ENCODE measurements at places on chromosomes 3 and 15. TPM values are rescaled to one million over a fixed set of nuclear protein-coding genes. Genes with fewer than 3 reads are reported as not detected.

- peak; percentile 75 for DNase-seq
Observed at GRCh38 chr3:53160660-53161449, at the start of gene PRKCD. PRKCD (plus strand) TSS chr3:53161209; CDS start chr3:53178423, 17,214 bp downstream.

The C3orf85 gene
- not detected for total RNA-seq

The TBL1XR1 gene
- total RNA-seq: 172 TPM

DNA sequence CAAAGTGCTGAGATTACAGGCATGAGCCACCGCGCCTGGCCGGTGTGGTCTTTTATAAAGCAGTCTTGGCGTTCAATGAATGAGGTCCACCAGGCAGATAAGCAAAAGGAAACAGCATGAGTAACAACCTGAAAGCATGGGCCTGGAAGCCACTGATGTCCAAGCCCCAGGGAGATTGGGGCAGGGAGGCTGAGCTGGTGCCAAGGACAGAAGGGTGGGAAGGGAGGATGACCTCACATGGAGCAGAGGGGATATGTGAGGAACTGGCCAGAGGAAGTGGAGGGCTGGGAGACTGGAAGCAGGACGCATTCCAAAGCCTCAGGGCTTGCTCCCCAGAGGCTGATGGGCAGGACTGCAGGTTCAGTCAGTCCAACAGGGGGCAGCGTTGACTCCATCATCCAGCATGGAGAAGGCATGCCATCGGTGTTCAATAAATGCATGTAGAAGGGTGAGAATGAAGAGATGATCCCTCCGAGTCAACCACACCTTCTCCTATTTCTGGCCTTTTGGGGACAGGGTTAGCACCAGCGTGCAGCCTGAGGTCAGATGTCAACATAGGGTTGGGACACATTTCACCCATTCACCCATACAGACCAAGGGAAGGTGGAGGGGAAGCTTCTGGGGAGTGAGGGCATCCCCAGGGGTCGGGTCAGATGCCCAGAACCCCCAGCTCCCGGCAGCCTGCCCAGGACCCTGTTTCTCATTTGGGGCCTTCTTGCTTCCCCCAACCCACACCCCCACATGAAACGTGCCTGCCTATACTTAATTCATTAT lies 14.8 kb downstream of the MYL3 start:
- DNase-seq: no peak

DNA sequence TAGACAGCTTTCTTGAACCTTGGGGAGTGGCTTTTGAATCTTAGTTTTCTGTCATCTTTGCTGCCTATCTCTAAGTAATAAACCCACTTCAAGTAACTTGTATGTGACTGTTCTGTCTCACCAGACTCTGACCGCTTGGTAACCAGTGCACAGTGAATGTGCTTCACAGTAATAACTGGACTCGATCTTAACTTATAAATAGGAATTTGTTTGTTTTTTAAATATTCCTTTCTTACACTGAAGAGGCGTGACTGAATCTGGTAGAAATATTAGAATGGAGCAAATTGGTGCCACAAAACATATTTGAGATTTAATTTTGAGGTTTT lies 318.0 kb downstream of the GBE1 start:
- no peak for DNase-seq

DNA sequence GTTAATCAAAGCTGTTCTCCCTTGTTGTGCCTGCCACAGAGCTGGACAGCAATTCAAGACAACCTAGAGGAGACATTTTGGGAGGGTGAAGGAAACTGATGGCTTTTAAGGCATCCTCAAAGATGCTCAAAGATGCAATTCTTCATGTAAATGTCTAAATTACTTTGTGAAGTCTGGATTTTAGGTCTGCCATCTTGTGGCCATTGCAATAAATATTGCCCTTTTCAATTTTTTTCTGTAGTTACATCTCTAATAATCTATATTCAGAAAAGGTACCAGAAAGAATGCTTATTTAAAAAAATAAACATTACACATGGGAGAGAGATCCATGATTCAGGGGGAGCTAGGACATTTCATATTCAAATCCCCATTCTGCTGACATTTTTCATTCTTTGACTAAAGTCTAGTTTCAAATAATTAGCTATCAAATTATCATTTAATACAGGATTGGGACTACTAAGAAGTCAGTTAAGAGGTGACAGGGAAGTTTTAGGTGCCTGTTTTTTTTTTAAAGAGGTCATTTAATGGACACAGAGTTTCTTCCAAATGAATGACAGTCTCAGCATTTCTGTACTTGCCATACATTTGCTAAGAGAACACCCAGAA lies 259.8 kb upstream of the WNT5A start:
- no peak for DNase-seq

DNA sequence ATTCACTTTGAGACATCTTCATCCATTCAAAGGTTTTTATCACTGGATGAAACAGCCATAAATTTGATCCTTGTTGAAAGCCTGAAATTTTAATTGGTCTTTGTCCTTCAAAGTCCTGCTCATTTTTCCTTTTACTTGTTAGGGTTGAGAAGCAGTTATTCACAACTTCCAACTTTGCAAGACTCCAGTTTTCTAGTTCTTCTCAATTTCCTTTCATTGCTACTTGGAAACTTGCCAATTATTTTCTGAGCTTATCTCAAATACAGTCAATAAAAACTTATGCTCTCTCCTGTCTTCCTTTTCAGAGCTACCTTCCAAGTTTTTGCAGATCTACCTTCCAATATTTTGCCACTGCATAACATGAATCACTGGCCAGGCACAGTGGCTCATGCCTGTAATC lies 23.7 kb upstream of the CD276 start:
- DNase-seq: no peak

DNA sequence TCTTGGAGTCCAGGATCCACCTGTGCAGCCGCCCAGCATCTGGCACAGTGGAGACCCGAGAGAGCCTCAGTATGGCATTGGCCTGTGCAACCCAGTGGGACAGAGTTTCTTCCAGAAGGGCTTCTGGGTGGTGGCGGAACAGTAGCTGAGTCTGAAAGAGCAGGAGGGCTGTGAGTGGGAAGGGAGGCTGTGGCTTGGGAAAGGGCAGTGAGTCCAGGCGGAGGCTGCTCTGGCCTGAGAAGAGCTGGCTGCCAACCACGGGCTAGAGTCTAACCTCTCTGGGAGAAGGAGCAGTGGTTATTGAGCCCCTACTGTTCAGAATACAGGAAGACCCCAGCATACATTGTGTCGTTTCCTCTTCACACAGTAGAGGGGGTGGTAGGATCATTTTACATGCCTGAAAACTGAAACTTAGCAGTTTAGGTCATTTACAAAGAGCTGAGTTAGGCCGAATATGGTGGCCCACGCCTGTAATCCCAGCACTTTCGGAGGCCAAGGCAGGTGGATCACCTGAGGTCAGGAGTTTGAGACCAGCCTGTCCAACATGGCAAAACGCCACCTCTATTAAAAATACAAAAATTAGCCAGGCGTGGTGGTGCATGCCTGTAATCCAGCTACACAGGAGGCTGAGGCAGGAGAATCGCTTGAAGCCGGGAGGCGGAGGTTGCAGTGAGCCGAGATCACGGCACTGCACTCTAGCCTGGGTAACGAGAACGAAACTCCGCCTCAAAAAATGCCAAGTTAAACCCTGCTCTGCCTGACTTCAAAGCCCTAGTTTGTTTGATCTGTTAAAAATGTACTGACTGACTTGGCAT lies 3.2 kb downstream of the AEN start:
- peak; percentile 76 for DNase-seq

The CSTA gene
- 0.61 TPM for total RNA-seq

- DNase-seq: no peak
Observed at GRCh38 chr3:73249047-73249446, 187.6 kb downstream of the EBLN2 start.

DNA sequence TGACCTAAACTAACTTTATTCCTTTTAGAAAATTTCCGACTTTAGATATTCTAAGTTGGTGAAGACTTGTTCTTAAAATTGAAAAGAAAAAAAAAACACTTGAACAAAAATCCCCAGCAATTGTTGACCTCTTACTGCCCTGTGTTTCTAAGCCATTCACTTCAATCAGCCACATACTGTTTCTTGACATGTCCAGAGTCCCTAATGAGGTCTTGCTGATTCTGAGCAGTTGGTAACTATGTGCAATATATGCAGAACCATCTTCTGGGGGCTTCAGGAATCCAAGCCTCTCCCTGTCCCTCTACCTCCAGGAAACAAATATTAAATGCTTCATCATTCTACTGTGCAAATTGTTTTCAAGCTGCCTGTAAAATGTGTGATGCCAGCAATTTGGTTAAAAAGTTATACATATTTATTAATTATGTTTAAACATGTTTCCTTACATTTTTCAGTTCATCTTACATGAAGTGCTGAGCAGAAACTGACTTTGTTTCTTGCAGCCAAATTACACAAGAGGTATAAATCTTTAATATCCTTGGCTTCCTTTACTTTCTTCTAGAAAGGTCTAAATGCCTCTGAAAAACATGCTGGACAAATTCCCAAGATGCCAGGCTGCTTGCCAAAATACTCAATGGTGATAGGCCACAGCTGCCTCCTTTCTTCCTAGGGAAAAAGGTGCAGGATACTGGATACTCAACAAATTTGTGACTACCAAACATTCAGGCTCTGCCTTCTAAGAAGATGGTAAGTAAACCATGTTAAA lies 19.8 kb upstream of the GYG1 start:
- DNase-seq: no peak

DNA sequence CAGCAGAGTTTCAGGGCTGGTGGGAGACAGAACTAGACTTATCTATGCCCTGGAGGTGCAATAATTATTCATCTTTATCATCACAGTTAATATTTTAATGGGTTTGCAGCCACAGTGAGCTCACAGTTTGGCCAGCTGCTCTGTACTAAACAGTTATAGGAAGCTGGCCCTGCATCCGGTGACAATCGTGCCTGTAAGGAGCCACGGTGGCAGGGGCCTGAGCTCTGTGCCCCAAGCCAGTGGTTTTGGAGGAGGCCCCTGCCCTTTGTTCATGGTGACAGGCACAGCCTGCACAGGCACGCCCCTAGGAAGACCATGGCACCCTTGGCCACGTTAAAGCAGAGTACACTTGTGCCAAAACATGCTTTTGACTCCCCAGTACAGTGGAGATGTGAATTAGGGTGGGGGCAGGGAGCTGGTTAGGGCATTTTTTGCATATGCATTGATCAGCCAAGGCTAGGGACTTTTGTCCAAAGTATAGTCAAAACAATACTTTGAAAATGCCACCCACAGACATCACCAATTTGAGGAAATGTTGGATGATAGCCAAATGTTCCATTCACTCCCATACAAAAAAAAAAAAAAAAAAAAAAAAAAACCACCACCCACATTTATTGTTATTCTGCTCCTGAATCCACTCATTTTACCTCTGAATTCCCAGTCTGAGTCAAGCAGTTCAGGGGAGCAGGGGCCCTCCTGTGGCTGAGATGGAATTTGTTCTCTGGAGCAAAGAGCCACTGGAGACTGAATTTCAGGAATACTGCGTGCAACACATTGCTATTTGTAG lies 3.4 kb upstream of the RFTN1 start:
- no peak for DNase-seq

DNA sequence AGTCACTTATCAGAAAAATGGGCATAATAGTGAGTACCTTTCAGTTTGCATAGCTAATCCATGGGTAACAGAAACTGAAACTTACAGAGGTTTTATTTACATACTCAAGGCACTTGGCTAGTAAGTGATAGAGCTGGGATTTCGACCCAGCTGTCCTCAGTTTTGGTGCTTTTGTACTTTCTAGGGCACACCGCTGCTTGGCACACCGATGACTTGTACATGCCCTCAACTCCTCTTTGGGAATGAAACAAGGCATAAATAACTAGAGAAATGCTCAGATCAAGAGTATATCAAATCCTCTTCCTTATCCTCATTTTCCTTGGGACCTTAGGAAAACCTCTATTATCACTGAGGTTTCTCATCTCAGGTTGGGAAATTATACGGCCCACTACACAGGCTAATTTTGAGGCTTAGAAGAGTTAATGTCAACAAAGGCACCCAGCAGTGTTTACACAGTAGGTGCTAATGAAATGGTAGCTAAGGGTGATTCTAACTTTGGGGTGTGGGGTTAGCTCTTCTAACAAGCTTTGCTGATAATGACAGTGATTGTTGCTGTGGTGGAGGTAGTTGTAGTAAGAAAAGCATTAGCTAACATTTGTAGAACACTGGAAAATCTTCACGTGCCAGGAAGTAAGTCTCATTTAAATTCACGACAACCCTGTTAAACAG lies 20.3 kb upstream of the DGKG start:
- DNase-seq: no peak

DNA sequence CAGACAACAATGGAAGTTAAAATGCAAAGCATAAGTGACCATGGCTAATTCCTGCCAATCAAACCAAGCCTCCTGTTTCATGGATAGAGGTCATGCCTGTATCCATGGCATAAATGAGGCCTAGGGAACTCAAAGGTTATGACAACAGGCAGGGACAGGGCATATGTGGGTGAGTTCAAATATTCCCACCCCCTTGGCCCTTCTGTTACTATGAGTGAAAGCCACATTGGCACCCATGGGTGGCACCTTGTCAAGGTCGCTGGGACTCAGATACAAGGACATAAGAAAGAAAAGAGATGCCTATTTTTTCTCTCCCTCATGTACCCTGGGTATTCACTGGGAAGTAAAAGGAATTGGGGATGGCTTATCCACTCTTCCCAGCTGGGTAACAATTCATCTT lies 25.3 kb upstream of the TMEM45A start:
- no peak for DNase-seq

- DNase-seq: no peak
Observed at GRCh38 chr15:83012076-83012426, 612 bp upstream of the C15orf40 start.

GRCh38 chr15:71254491-71254890 lies 139.2 kb downstream of the THSD4 start:
- no peak for DNase-seq

The CAMK2N2 gene
- 0.25 TPM for total RNA-seq

DNA sequence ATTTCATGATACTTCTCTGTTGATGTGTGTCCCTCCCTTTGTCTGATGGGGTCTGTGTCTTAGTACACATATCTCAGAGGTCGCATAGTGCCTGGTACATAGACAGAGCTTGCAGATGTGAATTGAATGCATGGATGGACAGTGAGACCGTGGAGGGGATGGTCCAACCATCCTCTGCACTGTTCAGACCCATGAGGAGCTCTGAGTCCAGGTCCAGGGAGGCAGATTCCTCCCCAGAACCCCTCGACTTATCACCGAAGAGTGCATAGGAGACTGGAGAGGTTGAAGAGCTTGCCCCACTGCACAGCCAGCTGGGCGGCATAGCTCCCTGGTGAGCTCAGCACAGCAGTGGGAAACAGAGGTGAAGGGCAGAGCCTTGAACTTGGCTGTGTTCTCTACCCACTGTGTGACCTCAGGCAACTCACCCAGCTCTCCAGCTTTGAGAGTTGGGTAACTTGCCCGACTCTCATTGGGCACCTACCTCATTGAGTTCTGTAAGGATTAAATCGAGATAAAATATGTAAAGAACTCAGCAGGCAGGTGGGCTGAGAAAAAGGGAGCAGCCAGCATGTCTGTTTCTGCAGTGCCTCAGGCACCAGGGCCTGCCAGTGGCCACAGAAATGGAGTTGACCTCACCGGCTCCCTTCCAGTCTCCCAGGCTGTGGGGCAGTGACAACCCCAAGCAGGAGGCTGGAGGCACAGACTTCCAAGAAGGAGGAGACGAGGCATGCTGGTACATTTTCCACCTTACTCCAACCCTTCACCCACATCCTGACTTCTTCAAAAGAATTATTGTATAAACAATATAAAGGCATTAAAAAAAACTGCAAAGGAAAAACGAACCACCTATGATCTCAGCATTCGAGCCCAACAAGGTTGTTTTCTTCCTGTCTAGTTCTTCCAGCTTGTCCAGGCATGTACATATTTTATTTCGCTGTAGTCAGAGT lies 54.1 kb upstream of the TFRC start:
- DNase-seq: no peak

The CFAP100 gene
- not detected for total RNA-seq

Data from CD4-positive, alpha-beta memory T cell (primary cell).